ENCODE measurements at places on chromosomes 5 and 9.

DNA sequence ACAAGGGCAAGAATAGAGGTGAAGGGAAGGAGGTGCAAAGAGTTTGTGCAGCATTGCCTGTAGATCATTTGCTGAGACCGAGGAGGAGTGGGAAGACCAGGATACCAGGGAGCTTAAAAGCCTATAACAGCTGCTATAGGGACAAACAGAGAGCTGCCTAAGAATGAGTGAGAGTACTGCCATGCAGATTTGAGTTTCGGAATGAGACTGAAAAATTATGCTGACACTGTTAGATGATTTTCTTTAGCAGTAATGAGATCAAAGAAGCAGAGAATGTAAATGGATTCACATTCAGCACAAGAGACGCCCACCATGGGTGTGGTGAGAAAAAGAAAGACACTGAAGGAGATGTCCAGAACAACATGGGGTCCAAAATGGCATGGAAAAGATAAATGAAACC is 69.7 kb downstream of the EPB41L4A start:
- no peak for DNase-seq

DNA sequence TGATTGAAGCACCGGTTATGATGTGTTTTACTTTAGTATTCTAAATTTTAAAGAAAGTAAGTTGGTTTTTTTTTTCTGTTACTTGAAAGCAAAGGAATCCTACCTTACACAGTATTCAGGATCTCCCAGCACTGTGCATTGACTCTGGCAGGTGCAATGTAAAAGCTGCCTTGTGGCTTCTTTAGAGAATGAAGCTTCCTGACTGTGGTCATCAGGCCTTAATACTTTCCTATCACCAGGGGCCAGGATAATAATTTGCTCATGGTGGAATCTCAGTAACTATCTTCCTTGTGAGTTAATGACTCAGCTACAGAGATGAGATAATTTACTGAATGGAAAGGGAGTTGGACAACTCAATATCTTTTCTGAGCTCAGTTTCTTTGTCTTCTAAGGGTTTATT is 435.5 kb upstream of the ZNF608 start:
- no peak for DNase-seq

- DNase-seq: no peak
Measured at GRCh38 chr9:78858266-78858665, 561.3 kb downstream of the PSAT1 start.

DNA sequence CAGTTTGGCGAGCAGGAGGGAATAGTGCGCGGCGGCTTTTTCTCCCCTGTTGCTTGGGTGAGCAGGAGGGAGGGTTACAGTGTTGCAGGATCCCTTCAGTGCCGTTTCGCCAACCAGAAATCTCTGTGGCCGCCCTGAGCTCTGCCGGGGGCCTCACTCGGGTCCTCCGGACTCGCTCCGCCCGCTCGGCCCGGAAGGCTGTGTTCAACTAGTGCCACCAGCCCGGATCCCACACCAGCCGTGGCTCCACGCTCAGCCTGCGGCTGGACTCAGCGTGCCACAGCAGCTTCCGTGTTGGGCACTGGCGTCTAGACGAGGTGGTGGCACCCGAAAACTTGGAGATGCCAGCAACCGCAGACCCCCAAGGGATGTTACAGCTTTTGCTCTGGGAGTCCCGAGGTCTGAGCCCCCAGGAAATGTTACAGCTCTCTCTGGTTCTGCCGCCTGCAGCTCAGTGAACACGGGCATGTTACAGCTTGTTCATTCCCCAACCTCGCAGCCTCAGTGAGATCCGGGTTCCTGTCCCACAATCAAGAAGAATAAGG is 16.0 kb upstream of the OR13C9 start:
- DNase-seq: no peak
